Omental fat pad (tissue), 4 donors: ENCODE measurements at places on chromosomes 11 and 22. TPM values are rescaled to one million over a fixed set of nuclear protein-coding genes. Genes with fewer than 3 reads are reported as not detected.

DNA sequence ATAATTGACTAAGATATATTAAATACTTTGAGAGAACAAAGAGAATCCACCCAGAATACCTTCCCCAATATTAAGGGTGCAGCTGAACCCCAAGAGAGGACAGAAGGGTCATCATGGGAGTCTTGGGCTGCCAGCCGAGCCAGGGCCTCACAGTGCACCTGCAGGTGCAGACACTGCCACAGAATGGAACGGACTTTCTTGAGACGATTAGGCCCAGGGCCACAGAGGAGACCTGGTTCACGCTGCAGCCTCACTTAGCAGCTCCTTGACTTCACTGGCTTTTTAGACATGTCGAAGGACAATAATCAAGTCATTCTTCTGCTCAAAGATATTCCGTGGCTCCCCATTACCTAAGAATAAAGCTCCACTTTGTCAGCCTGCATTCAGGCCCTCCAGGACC, 100.6 kb downstream of the PHF21B start:
- no peak for DNase-seq

- DNase-seq = no peak
These were observed 14.3 kb downstream of the MOV10L1 start for GRCh38 chr22:50104141-50104544.

Gene MUC6
- not detected for total RNA-seq

DNA sequence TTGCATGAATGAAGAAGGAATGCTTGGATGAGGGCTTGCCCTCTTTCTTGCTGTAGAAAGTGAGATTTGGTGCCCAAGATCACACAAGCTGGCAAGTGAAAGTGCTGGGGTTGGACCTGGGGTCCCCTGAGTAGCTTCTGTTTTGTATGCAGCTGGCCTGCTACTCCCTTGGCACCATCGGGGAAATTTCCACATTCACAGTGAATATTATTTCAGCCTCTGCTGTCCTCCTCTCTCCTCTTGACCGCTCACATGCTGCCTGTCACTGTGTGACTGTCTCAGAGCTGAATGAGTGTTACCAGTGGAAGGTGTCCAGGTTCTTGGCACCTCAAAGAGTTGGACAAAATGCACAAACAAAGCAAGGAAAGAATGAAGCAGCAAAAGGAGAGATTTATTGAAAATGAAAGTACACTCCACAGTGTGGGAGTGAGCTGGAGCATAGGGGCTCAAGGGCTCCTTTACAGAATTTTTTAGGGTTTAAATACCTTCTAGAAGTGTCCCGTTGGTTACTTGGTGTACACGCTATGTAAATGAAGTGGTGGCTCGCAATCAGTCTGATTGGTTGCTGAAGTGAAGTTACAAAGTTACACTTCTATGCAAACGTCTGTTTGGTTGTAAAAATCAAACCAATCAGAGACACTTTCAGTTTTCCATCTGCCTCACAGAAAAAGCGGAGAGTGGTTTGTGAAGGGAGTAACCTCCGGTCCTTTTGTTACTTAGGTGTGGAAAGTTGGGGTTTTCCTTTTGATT, 87.4 kb downstream of the DEPDC5 start:
- no peak for DNase-seq

Gene IGLL1
- total RNA-seq = not detected
